ENCODE measurements at places on chromosomes 6 and 20. TPM values are rescaled to one million over a fixed set of nuclear protein-coding genes. Genes with fewer than 3 reads are reported as not detected.

Gene SULF2
- total RNA-seq = 72.1 TPM

Gene PRRT1
- total RNA-seq = 0.20 TPM

Gene CEP250
- 23.1 TPM for total RNA-seq

Gene EPPIN
- not detected for total RNA-seq

Gene DEFB124
- not detected for total RNA-seq

Gene FABP7
- 31.6 TPM for total RNA-seq

Gene TSPYL1
- 56.8 TPM for total RNA-seq

Gene ARMC12
- total RNA-seq = not detected

Gene EDN3
- total RNA-seq = 12.4 TPM

Gene MMP24
- 0.39 TPM for total RNA-seq

Gene PGC
- not detected for total RNA-seq

Gene MOCS1
- 21.7 TPM for total RNA-seq

Gene TNFRSF6B
- 3.4 TPM for total RNA-seq

Gene RUNX2
- 2.9 TPM for total RNA-seq

Gene CLPSL1
- total RNA-seq = not detected

Gene TRIM15
- 1.4 TPM for total RNA-seq

Gene TMC2
- total RNA-seq = 0.10 TPM

Gene RIPPLY2
- not detected for total RNA-seq

Gene ANKRD66
- total RNA-seq = not detected

Gene RCAN2
- 1.9 TPM for total RNA-seq

Gene C4B
- total RNA-seq = 4.2 TPM

Data from skin of body (tissue), 3 donors.